Renal cortical epithelial cell (primary cell): ENCODE measurements at places on chromosomes 2 and 18. TPM values are rescaled to one million over a fixed set of nuclear protein-coding genes. Genes with fewer than 3 reads are reported as not detected.

The NRP2 gene
- 38.9 and 39.1 TPM in 2 replicates for total RNA-seq

The OSBPL1A gene
- 21.2 and 35.1 TPM in 2 replicates for total RNA-seq

The NYAP2 gene
- not detected in 2 replicates for total RNA-seq

The DES gene
- total RNA-seq, result 0.30 and 0.69 TPM in 2 replicates

GRCh38 chr2:216499641-216500218 lies 1.1 kb downstream of the RPL37A start:
- DNase-seq, result no peak

DNA sequence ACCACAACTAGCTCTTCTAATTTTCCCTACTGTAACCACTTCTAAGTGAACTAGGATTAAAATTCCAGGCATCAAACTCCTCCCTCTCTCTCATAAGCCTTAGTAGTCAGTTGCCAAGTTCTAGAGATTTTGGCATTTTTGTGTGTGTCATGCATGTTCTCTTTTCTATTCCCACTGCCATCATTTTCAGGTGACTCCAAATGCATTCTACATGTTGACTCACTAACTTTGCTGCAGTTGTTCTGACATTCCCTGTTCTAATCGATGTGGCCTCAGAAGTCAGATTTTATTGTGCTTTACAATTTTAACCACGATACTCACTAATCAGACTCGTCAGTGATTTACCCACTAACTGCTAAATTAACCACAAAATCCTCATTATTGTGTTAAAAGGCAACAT lies 13.3 kb downstream of the DSC1 start:
- peak; percentile 11 for DNase-seq

DNA sequence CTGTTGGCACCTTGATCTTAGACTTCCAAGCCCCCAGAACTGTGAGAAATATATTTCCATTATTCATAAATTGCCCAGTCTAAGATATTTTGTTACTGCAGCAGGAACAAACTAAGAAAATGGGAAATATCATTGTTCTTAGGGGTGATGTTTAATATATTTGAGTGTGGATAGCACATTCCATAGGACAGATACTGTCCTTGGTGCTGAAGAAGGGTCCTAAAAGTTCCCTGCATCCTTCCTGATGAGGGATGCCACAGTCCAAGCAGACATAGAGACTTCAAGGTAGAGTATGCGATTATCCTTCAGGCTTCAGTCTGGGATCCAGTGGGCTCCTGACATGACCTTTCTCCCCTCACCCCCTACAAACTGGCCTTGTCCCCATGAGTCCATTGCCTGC lies 689.0 kb downstream of the TDRD15 start:
- DNase-seq, result no peak

GRCh38 chr18:35776473-35776872 lies 194.9 kb downstream of the GALNT1 start:
- DNase-seq, result no peak

DNA sequence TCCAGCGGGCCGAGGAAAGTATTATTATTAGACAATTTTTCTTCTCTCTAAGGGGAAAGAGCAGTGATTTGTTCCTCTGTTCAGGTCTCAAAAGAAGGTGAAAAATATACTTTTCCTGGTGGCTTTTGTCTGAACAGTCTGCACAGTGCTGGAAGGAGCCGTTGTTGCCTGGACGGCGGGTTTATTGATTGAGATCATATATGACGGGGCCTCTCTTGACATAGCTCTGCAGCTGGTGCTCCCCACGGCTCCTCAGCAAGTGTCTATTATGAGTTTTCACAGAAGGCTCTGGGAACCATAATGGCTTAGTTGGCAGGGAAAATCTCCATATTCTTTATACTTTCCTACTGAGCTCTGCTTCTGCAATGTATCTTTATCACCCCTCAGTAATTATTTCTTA lies 42.9 kb downstream of the FSHR start:
- DNase-seq, result no peak

DNA sequence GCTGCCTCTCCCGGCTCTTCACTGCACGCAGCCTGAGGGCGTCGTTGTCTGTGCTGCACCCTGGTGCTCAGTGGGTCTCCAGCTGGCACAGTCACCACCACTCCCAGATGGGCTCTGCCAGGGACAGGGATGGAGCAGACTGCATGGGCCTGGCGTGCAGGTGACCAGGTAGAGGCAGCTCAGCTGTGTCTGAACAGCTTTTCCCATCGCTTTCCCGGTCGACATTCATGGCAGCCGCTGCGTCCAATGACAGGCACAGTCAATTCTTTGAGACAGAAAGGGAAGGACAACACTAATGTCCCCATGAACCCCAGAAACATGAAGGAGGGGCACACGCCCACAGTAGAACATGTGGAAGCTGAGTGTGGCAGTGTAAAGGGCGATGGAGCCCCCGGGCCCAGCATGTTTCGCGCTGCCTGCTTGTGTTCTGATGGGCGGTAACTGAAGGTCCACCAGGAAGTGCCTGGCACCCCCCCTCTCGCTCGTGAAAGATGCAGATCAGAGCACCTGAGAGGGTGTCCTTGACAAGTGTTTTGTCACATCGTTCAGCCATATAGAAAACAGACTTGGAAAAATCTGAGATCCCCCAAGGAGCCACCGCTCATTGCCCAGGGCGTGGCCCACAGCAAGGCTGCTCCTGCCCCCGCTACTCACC lies 122.4 kb downstream of the NFATC1 start:
- no peak for DNase-seq

- DNase-seq, result no peak
Measured at GRCh38 chr2:177675350-177675821, 282.8 kb downstream of the AGPS start.

DNA sequence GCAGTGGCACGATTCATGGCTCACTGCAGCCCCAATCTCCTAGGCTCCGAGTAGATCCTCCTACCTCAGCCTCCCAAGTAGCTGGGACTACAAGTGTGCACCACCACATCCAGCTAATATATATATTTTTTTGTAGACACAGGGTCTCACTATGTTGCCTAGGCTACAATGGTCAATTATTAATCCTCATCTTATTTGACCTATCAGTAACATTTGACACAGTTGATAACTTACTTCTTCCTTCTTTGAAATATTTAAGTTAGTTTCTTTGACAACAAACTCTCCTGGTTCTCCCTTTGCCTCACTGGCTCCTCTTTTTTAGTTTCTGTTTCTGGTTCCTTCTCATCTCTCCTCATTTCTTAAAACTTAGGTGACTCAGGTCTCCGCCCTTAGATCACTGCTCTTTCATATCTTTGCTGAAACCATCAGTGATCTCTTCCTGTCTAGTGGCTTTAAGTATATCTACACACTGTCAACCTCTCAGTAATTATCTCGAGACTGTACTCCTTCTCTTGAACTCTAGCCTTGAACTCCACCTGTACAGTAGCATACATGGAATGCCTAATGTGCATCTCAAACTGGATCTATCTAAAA lies 11.5 kb downstream of the PGAP1 start:
- DNase-seq, result no peak

- DNase-seq, result no peak
Measured at GRCh38 chr2:9814129-9814868, 29.0 kb upstream of the TAF1B start.

GRCh38 chr2:16623564-16624435 lies 41.8 kb downstream of the CYRIA start:
- no peak for DNase-seq
